Activated T-helper 9 cell treated with anti-CD3 and anti-CD28 coated beads, Interleukin-2, amount 50 U/mL, for 16 hours (primary cell): ENCODE measurements at places on chromosomes 2 and 18.

GRCh38 chr2:196967116-196967515, 40.6 kb upstream of the PGAP1 start:
- no peak for DNase-seq

DNA sequence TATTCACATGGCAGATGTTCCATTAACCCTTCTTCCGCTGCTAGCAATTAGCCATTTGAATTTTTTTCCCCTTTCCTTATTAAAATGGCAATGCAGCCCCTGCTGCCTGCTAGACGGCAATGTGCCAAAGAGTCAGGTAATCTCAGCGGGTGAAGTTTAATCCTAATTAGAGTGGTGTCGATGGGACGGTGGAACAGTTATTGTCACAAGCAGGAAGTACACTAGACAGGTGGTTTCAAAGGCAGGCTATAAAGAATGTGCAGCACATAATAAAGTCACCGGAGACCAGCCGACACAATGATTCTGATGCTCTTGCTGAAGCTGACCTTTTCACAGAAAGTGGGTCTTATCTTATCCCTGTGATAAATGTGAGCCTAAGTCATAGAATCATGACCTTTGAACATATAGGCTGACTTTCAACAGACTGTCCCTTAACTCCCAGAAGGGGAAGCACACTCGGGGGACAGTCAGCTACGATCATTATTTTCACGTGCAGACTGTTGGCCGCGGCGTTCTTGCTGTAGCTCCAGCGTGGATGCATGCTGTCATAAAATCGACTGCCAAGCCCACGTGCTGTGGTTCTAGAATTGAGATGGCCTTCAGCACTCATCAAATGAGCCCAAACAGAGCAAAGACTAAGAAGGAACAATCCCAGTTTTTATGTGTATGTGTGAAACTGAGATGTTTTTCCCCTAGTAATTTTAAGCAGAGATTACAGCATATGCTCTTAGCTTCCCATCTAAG, 926.2 kb upstream of the SOX11 start:
- no peak for DNase-seq

GRCh38 chr2:66781804-66782203, 346.9 kb downstream of the MEIS1 start:
- DNase-seq: no peak

- no peak for DNase-seq
These were observed 204.8 kb upstream of the GALNT5 start for GRCh38 chr2:157052685-157053224.

GRCh38 chr2:172086241-172087206, 1.2 kb downstream of the DLX1 start:
- DNase-seq: no peak

DNA sequence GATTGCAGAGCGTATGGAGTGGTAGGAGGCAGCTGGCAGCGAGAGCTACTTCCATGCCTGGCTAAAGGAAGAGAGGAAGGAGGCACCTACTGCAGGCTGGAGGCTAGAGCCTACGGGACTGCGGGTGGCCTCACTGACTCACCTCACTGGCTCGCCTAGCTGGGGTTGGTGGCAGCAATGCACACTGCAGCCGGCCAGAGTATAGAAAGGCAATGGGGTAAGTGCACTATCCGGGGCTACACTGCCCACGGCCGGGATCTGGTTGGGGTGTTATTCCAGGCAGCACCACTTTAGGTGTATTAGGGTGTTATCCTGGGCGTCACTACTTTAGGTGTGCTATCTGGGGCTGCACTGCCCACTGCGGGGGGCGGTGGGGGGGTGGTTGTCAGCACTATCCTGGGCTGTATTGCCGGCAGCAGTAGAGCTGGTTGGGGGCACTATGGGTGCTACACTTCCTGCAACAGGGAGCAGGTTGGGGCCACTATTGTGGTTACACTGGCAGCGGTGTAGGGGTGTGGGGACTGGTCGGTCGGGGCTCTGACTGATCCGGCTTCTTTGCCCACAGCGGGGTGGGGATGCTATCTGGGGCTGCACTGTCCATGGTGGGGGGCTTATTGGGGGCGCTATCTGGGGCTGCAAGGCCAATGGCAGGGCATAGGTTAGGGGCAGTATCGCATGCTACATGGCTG, 33.3 kb upstream of the ANKRD62 start:
- DNase-seq: no peak

- no peak for DNase-seq
These were observed 193.2 kb upstream of the MEX3C start for GRCh38 chr18:51390702-51391101.

DNA sequence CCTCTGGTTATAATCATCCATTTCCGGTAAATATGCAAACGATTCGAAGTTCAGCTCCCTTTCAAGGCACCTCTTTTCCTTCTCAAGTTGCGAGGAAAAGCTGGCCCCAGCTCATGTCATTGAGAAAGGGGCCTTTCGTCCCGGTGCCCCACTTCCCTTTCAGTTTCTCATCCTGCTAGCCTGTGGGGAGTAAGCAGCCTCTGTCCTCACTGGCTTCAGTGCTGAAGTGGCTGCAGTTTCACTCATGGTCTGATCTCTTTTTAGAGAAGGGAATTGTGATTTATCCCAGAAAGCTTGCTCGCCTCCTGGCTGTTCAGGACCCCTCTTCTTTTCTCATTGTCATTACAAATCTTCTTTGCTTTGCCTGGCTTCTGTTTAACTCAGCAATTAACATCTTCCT, 207.5 kb downstream of the NR4A2 start:
- DNase-seq: no peak

GRCh38 chr2:21452678-21453077, 328.9 kb downstream of the TDRD15 start:
- no peak for DNase-seq

GRCh38 chr2:235232449-235233433, 261.1 kb upstream of the AGAP1 start:
- no peak for DNase-seq

DNA sequence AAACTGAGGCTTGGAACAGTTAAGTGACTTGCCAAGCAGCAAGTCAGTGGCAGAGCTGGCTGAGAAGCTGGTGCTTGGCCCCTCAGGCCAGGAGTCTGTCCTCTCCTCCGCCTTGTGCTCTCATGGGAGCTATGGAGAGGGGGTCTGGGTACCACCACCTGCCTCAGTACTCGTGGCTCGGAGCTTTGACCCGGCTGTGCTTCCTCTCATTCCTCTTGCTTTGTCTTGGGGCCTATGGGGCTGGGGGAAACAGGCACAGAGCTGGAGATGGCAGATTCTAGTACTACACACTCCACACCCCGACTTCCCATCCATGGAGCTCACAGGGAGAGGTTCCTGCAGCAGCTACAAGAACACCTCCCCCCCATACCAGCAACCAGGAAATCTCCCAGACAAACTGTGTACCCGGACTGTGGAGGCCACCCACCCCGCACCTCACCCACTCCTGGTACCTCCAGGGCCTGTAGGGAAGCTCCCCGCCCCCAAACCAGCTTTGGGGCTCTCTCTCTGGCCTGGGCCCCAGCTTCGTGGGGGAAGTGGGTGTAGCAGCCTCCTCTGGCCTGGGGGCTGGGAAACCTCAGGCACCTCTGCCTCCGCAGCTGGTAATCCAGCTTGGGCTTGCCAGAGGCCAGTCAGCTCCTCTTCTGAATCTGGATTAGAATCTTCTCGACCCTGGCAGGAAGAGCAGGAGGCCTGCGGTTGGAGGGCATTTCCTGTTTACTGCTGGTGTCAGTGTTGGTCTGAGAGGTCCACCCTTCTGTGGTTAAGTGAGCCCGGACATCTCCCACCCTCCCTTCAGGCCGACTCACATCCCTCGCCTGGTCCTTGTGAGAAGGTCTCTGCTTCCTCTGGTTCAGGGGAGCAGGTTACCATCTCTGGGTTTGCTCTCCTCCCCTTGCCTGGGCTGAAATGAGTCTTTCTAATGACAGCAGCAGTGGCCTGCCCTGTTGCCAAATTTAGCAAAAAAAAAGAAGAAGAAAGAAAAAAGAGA, 22.3 kb upstream of the RHOB start:
- no peak for DNase-seq

GRCh38 chr2:1572638-1573037, 159.4 kb downstream of the TPO start:
- DNase-seq: no peak

GRCh38 chr2:128236491-128237035, 82.1 kb downstream of the HS6ST1 start:
- no peak for DNase-seq

- DNase-seq: peak; percentile 19
These were observed 84.8 kb downstream of the SH3RF3 start for GRCh38 chr2:109213646-109214433.

- DNase-seq: no peak
These were observed 1898.8 kb upstream of the PIK3C3 start for GRCh38 chr18:40056079-40056692.

DNA sequence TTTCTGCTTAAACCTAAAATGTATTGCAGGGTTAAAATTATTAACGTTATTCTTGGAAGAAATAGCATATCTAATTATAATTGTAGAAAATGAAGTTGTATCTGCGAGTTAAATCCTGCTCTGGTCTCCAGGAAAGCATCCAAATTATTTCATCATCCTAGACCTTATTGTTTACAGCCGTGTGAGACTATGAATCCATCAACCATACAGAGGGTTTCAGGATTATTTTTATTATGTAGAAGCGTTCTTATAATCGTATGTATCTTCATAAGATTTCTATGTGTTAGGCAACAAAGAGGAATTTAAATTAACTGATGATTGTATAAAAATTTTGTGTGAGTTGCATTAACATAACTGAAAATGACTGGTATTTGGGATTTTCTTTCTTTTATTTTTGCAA, 14.5 kb upstream of the DSC3 start:
- no peak for DNase-seq

DNA sequence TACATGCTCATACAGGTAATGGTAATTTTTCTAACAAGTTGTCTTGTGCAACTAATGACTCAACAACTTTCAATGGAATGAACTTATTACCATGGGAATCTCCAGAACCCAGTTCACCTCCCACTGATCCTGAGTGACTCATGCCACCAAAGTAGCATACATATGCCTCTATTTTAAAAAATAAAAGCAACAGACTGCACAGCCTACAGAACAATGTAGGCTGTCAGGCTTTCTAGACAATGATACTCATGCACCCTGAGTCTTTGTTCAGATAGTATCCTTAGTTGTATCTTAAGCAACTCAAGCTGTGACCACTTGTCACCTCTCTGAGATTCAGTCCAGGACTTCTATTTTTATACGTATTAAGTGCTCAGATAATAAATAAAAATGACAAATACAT, 531.0 kb upstream of the SETBP1 start:
- no peak for DNase-seq

DNA sequence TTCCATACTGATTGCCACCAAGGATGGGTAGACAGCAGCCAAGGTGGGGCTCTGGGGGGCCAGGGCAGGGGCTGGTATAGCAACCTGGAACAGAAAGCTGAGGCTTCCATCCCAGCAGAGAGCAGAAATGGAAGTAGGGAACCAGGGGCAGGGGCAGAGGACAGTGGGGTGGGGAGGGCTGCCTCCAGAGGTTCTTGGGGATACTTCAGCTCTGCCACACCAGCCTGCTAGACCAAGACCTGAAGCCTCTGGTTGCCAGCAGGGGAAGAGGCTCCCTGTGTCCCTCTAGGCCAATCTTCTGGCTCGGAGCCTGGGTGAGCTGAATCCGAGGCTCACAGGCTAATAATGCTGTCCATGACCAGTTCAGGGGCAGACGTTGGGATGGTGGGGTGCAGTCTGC, 329.0 kb downstream of the DYSF start:
- DNase-seq: no peak

GRCh38 chr2:127217470-127218325, 2.4 kb downstream of the CYP27C1 start:
- DNase-seq: no peak

- no peak for DNase-seq
These were observed 42.7 kb upstream of the POLE4 start for GRCh38 chr2:74915743-74916142.

DNA sequence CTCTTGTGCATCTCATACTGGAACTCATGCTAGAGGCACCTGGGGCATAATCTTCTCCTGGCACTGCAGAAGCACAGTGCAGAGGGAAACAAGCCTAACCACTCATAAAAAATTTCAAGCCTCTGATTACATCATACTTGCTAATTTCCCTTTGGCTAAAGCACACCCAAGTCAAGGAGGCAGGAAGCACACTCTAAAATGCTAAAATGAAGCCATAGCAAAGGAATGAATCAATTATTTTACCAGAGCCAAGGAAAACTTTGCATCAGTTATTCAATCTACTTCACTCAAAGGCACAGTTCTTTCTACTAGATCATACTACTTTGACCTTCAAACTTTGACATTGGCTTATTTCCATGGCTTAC, 79.6 kb upstream of the SPOPL start:
- DNase-seq: no peak

DNA sequence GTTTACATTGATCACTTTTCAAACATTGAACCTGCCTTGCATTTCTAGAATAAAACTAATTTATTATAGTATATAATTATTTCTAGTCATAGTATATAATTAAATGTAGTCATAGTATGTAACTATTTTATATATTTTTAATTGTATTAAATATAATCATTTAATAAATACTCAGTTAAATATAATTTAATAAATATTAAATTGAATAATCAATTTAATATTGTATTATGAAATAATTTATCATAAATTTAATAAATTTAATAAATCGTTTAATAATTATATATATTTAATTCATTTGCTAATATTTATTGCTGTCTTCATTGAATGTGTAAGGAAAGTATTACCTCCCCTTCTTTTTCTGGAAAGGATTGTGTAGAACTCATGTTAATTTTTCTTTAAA, 225.6 kb upstream of the NRP2 start:
- no peak for DNase-seq

DNA sequence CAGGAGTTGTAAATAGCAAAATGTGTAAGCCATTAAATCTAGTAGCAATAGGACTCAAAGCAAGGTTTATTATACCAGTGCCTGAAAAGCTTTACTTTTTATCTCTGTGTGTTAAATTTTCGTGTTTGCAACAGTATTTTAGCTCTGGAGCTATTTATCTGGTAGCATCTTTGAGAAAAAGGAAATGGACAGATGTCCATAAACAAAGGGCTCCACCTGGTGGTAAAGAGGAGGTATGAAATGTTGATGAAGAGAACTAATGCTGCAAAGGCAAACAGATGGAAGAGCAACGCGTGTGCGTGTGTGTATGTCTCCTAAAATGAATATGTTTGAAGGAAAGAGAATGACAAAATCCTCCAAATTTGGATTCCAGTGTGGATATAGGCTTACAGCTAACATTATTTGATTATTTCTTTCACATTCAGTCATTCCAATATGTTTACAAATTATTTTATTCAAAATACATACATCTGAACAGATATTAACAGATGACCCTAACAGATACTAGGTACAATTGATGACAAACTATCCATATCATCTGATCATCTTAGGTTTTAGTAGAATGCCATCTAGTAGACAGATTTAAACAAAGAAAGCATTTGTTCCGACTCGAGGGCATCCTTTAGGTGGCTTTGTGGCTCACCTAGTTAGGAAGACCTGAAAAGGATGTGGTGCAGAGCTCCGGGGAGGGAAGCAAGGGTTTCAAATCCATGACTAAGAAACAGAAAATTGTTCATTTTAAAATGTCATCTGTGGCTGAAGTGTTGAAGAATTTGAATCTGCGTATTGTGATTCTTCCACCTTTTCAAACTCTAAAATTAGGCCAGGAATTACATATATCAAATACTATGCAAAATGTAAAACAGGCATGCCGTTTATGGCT, 383.3 kb downstream of the MTX2 start:
- no peak for DNase-seq
